HT1080 (cell line): ENCODE measurements at places on chromosomes 7 and 10. TPM values are rescaled to one million over a fixed set of nuclear protein-coding genes. Genes with fewer than 3 reads are reported as not detected.

The C7orf33 gene
- total RNA-seq = not detected in 2 replicates

The RAB11FIP2 gene
- 8.2 and 12.3 TPM in 2 replicates for total RNA-seq

The IDI2 gene
- total RNA-seq = not detected in 2 replicates

The FAM131B gene
- 4.7 and 7.0 TPM in 2 replicates for total RNA-seq

The OPALIN gene
- not detected in 2 replicates for total RNA-seq

The HOXA3 gene
- total RNA-seq = not detected in 2 replicates

The NKX2-3 gene
- not detected in 2 replicates for total RNA-seq

The NPY gene
- not detected in 2 replicates for total RNA-seq

The FAM3C gene
- total RNA-seq = 63.2 and 83.5 TPM in 2 replicates

The ABCA13 gene
- total RNA-seq = 1.2 and 1.7 TPM in 2 replicates

The SPDYE5 gene
- total RNA-seq = not detected in 2 replicates

The CALML5 gene
- 1.4 TPM in 1 of 2 replicates, not detected in the other for total RNA-seq

The CRCP gene
- 24.7 and 30.6 TPM in 2 replicates for total RNA-seq

The LRRC61 gene
- total RNA-seq = not detected in 2 replicates

The CH25H gene
- total RNA-seq = not detected in 2 replicates

The UCMA gene
- total RNA-seq = not detected in 2 replicates

GRCh38 chr7:118202061-118202460 is 18.1 kb downstream of the LSM8 start:
- no peak for DNase-seq

DNA sequence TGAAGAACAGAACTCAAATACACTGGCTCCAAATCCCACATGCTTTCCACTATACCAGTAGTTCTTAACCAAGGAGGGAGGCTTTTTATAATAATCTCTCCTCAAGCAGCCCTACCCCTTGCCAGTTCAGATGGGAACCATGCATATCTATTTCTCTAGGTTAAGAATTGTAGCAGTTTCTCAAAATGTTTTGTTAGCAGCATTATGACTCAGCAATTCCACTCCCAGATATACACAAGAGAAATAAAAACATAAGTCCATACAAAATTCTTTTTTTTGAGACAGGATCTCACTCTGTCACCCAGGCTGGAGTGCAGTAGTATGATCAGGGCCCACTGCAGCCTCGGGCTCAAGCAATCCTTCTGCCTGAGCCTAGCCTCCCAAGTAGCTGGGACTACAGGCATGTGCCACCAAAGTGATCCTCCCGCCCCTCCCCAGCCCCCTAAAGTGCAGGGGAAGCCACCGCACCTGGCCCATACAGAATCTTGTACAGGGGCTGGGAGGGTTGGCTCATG is 18.1 kb downstream of the YWHAG start:
- peak; percentile 18 for DNase-seq

GRCh38 chr7:86916277-86916825 is 143.1 kb downstream of the ELAPOR2 start:
- DNase-seq = no peak

- DNase-seq = no peak
Observed at GRCh38 chr7:22723637-22724036, 3.4 kb upstream of the IL6 start.

DNA sequence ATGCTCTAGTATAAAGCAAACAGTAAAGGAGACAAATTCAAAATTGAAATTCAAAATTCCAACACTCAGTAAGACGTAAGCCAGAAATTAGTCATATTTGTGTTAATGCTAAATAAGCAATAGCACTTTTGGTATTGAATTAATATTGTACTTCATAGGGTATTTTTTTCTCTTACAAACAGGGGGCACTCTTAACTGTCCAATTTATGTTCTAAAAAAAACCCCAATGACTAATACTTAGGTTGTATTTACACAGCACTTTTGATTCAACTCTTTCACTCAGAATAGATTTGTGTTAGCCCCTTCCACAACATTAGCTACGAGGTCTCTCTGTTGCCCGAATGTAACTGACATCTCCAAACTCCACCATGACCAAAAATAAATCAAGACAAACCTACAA is 284.9 kb upstream of the COBL start:
- peak; percentile 12 for DNase-seq

GRCh38 chr7:28687537-28687936 is 270.6 kb downstream of the TRIL start:
- DNase-seq = peak; percentile 10

DNA sequence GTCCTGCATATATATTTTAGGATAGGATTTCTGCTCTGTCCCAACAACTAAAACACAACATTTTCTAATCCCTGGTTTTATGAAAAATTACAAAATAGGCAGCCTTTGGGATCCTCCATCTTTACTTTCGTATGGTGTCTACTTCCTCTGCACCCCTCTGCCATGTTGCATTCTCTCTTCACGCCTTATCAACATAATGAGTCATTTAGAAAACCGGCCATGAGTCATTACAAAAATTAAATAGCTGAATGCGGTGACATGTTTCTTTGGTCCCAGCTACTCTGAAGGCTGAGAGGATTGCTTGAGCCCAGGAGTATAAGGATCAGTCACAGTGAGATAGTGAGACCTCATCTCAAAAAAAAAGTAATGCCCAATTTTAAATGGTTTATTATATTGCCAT is 148.1 kb upstream of the CELF2 start:
- DNase-seq = peak; percentile 27

GRCh38 chr7:150823484-150824126 is 23.0 kb downstream of the TMEM176A start:
- DNase-seq = no peak

DNA sequence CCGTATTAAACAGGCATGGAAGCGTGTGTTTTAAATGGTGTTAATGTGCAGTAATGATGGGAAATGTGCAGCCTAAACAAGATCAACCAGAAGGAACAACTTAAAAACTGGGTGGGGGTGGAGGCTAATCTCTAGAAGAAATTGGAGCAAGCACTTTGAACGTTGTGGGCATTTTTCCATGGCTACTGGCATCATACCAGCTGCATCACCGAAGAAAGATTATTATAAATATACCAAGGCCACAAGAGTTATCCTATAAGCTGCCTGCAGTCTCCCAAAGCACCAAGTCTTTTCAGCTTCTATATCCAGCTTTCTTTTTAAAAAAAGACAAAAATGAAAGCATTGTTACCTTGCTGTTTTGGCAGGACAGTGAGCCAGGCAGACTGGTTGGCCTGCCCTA is 79.9 kb downstream of the FGFR2 start:
- DNase-seq = no peak

- DNase-seq = peak; percentile 83
Observed at GRCh38 chr7:94060752-94061151, 56.6 kb upstream of the BET1 start.

GRCh38 chr7:138943061-138943460 is 38.1 kb downstream of the KIAA1549 start:
- DNase-seq = no peak

DNA sequence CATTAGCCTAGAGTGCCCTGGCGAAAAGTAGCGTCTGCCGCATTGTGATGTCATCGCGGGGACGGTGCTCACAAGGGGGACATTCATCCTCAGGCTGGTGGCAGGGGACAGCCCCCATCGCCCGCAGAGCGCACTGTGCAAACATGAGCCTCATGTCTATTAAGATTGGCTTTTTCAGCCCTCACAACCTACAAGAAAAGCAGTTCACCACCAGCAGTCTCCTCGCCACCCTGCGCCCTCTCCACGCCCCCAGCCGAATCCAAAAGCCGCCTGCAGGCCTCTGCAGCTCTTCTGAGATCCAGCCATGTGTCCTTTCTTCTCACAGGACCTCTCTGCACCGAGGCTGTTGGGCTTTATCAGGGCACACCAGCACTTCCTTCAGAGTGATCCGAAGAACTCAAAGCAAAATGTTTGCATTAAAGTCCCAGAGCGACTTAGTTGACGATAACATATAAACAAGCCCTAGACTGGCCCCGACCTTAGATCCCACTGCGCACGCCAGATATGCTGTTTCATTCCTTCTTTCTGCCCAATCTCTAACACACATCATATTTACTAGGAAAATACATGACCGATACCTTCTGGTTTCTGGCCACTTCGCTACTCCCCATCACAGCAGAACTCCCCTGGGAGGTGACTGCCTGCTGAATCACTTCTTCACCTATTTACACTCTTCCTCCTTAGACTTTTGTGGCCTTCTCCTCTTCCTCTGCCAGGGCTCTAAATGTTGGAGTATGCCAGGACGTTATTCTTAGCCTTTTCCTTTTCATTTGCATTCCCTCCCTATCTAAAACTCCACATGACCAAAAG is 206.0 kb upstream of the SH2B2 start:
- no peak for DNase-seq

GRCh38 chr7:40541336-40541735 is 406.5 kb downstream of the SUGCT start:
- DNase-seq = no peak

DNA sequence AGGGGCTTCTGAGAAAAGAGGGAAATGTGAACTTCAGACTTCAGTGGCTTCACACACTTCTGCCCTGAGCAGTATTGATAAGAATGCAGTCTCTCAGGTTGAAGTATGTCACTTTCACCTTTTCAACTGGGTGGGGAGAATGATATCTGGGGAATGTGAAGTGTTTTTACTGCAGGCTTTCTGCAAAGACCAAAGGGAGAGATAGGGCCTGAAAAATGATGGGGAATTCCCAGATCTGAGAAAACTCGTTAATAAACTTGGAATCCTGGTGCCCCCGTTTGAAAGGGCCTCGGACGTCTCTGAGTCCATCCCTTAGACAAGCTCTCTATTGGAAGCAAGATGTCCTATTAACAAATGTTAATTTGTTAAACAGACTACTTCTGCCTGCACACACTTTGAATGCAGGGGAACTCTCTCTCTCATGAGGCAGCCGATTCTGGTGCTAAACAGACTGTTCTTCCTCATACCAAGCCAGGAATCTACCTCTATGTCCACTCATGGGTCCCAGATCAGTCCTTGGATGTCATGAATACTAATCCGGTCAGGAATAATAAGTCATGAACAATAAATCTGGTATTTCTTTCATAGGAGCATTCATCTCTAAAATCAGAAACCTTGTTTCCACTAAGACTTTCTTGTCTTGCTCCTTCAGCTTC is 193.6 kb downstream of the JCAD start:
- DNase-seq = no peak

DNA sequence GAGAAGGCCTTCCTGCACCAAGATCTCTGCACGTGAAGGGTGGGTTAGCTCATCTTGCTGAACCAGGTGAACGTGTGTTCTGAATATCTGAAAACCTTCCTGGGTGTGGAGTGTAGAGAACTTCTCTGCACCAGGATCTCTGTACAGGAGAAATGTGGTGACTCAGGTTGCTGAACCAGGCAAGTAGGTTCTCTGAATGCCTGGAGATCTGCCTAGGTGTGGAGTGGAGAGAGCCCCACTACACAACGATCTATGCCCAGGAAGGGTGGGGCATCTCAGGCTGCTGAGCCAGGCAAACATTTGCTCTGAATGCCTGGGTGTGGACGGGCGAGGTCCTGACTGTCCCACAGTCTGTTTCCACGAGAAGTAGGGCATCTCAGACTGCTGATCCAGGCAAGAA is 1002.3 kb upstream of the KCND2 start:
- DNase-seq = no peak

- no peak for DNase-seq
Observed at GRCh38 chr7:93053209-93053948, 64.4 kb downstream of the SAMD9 start.

- DNase-seq = peak; percentile 38
Observed at GRCh38 chr10:97498841-97499560, at the start of gene UBTD1. Gene UBTD1, plus strand, starts transcription at chr10:97498924. Its CDS starts 280 bp downstream, at chr10:97499204.

- DNase-seq = peak; percentile 34
Observed at GRCh38 chr7:83655951-83656556, 7.1 kb upstream of the SEMA3E start.

DNA sequence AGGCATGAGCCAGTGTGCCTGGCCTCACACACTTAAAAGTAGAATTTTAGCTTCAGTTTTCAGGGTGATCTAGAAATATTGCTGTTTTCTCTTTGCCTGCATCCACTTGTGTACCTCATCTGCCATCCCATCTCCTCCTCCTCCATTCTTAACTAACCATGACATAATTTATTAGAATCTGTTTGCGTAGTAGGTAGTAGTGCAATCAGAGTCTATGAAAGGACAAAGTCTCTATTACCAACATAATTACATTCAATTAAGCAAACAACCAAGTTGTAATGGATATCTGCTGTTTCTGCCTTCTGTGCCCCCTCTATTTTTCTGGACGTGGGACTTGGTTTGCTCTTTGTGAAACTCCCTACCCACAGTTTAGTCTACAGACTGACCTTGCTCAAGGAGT is 72.9 kb downstream of the CDK14 start:
- no peak for DNase-seq

DNA sequence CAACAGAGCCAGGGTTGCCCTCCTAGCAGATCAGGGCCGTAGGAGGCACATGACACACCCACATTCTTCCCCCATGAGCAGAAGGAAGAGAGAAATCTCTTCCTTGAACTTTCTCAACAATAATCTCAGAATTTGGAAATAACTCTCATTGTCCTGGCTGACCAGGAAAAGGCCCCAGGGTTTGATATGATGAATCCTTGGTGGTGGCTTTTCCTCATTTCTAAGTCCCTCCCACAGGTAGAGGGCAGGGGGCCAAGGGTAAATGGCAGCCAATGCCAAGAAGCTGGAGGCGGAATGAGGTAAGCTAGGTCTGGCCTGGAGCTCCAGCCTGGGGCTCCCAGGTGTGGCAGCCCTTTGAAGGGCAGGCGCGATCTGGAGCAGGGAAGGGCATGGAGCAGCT is 67.8 kb downstream of the GRB10 start:
- DNase-seq = no peak

- no peak for DNase-seq
Observed at GRCh38 chr7:24455813-24456525, 117.3 kb upstream of the PALS2 start.

GRCh38 chr10:101131962-101132635 is 999 bp downstream of the TLX1 start:
- no peak for DNase-seq

DNA sequence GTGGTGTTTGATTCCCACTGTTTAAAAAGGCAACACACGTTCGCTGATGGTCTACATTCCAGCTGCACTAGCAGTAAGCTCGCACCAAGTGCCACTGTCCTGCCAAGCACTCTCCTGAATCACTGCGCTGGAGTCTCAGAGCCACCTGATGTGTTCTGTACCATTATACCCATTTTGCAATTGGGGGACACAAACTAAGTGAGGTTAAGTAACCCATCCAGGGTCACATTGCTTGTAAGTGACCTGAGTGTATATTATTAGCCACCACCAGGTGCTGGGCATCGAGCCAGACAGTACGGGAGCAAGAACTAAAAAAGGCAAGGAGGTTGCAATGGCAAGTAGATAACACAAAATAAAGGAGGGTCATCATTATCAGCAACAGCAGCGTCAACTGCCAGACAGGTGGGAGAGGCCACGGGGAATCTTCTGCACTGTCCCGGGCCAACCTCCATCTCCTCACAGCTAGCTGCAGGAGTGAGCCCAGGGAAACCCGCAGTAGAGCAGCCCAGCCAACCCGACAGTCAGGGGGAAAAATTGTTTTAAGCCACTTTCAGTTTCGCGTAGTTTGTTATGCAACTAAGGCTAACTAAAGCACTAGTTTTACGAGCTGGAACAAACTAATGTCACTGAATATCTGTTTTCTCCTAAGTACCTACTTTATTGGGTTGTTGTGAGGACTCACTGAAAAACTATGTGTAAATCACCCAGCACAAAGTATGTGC is 712 bp upstream of the CPVL start:
- DNase-seq = no peak

- no peak for DNase-seq
Observed at GRCh38 chr10:7134448-7134847, 276.4 kb downstream of the SFMBT2 start.

- no peak for DNase-seq
Observed at GRCh38 chr10:75049316-75050148, 61.9 kb upstream of the SAMD8 start.
